ENCODE measurements at places on chromosomes 1 and 21.
A peak's percentile ranks its signal among the peaks of the same experiment; 100 is the strongest.

- DNase-seq = no peak
These were observed 13.0 kb upstream of the PADI6 start for GRCh38 chr1:17359031-17359430.

GRCh38 chr1:174497478-174497877, 49.7 kb downstream of the GPR52 start:
- DNase-seq = no peak

DNA sequence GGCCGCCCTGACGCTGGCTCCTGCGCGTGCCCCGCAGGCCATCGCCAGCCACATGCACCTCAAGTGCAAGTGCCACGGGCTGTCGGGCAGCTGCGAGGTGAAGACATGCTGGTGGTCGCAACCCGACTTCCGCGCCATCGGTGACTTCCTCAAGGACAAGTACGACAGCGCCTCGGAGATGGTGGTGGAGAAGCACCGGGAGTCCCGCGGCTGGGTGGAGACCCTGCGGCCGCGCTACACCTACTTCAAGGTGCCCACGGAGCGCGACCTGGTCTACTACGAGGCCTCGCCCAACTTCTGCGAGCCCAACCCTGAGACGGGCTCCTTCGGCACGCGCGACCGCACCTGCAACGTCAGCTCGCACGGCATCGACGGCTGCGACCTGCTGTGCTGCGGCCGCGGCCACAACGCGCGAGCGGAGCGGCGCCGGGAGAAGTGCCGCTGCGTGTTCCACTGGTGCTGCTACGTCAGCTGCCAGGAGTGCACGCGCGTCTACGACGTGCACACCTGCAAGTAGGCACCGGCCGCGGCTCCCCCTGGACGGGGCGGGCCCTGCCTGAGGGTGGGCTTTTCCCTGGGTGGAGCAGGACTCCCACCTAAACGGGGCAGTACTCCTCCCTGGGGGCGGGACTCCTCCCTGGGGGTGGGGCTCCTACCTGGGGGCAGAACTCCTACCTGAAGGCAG, 23.4 kb upstream of the ARF1 start:
- DNase-seq = peak; percentile 60

- no peak for DNase-seq
These were observed 4.1 kb downstream of the NTRK1 start for GRCh38 chr1:156864796-156865195.

DNA sequence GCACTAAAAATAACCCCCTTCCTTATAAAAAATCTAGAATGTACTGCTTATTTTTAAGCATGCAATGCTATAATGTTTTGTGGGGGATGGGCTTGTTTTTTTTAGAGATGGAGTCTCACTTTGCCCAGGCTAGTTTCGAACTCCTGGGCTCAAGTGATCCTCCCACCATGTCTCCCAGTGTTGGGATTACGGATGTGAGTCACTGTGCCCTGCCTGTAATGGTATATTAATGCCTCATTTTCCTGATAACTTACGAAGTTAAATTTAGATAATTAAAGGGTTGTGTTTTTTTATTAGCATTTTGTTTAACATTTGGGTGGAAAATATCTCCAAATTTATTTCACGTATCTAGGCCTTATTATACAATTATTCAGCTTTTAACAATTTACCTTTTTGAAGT, 6.5 kb downstream of the RNF11 start:
- no peak for DNase-seq

- DNase-seq = no peak
These were observed 15.3 kb downstream of the NAV1 start for GRCh38 chr1:201554190-201554600.

DNA sequence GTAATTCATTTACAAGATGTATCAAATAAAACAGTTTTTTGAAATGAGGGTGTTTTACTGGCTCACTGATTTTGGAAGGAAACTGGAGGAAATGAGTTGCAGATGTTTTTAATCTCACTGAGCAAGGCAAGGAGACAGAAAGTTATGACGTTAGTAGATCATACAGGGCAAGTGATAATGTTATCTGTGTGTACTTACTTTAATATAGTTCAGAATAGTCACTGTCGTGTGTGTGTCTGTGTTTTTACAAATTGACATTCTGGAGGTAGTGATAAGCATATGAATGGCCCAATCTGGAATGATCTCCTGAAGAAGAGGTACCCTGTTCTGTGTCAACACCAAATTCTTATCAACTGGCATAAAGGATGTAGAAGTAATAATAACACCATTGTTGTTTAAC, 1.9 kb upstream of the GBP4 start:
- no peak for DNase-seq

GRCh38 chr1:67721650-67722291, 36.8 kb downstream of the GADD45A start:
- DNase-seq = no peak

DNA sequence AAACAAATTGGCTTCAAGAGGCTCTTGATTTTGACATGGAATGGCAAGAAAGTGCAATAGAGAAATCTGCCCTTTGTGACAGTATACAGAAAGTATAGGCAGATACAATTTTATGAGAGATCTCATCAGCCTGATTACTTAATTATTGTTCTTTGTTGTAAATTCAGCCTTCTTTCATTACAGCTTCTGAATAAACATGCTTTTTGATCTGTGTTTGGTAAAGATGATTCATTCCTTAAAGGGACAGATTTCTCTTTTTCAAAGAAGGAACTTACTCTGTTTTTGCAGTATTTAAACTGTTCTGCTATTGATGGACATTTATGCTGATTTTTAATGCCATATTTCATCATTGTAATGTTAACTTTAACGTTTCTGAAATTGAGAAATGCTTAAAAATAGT, 13.7 kb upstream of the MPC2 start:
- no peak for DNase-seq

GRCh38 chr1:226344441-226345259, 35.7 kb upstream of the LIN9 start:
- no peak for DNase-seq

GRCh38 chr1:116763787-116764465, 9.7 kb downstream of the CD2 start:
- DNase-seq = no peak

GRCh38 chr1:182244451-182244850, 147.1 kb downstream of the GLUL start:
- no peak for DNase-seq

DNA sequence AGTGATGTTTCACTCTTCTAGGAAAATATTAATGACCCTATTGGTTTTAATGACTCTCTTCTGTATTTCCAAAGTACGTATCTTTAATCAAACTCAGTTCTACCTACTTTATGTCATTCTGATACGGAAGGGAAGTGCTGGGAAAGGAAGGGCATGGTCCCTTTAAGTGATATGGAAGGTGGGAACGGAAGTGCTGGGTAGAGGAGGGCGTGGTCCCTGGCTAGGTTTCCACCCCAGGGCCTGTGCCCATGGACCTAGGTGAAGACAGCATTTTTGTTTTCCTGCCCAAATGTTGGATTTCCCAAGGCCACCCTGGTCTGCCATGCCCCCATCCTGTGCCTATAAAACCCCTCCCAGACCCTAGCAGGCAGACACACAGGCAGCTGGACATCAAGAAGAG, 24.0 kb downstream of the RGS4 start:
- no peak for DNase-seq

DNA sequence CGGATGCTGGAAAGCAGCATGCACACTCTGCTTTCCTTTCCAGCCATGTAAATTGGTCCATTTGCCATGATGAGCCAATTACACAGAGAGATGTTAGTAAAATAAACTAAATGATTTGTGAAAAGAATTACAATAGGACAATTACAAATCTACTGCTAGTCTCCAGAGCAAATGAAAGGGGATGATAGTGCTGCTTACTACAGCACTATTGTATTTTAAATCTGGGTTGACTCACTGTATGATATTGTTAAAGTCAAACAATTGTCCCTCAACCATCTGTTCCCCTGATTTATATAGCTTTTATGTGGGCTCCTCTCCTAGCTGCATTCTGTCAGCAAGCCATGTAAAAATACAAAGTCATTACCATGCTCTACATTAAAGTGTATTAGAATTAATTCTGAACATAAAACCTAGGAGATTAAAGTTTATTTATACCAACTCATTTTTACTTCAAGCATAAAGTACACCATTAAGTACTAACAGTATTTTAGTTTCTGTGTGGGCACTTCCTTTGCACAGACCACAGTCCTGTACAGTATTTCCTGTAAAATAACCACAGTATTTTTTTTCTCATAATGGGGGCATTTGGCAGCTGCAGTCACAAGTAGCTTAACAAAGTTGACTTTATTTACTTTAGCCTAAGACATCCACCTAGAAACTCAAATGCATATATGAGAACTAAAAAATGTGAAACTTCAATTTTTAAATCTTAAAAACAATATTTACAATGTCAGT, 135.8 kb downstream of the VAV3 start:
- DNase-seq = no peak

GRCh38 chr1:206065547-206066145, 12.7 kb downstream of the RHEX start:
- DNase-seq = no peak

DNA sequence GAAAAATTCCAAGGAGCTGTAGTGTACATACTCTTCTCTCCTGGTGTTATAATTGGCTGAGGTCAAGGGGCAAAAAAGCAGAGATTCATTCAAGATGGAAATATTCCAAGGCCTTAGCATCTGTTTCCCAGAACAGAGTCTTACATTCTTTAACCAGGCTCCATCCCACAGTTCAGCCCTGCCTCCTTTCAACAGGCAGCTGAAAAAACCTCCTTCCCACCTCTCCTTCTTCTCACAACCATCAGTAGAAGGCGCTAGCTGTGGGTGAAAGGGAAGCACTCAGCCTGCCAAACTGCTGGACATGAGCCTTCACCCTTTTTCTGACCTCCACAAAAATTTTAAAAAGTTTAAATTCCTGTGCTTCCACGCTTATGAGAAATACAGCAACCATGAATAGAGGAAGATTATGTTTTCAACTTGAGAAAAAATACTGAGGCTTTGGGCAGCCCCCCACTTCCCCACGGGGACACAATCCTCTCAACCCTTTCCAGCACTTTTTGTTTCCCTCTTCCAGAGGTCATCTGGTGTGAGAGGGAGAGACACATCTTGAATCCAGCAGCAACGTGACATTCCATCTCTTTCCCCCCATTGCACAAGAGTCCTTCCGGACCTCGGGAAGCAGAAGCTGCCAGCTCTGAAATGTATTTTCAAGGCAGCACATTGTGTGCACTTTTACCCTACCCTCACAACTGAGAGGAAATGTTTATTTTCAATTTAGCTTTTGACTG, 43.2 kb upstream of the FMO2 start:
- DNase-seq = no peak

GRCh38 chr1:192506741-192507155, 68.8 kb upstream of the RGS1 start:
- no peak for DNase-seq

- no peak for DNase-seq
These were observed 22.3 kb upstream of the AGO1 start for GRCh38 chr1:35860696-35861095.

DNA sequence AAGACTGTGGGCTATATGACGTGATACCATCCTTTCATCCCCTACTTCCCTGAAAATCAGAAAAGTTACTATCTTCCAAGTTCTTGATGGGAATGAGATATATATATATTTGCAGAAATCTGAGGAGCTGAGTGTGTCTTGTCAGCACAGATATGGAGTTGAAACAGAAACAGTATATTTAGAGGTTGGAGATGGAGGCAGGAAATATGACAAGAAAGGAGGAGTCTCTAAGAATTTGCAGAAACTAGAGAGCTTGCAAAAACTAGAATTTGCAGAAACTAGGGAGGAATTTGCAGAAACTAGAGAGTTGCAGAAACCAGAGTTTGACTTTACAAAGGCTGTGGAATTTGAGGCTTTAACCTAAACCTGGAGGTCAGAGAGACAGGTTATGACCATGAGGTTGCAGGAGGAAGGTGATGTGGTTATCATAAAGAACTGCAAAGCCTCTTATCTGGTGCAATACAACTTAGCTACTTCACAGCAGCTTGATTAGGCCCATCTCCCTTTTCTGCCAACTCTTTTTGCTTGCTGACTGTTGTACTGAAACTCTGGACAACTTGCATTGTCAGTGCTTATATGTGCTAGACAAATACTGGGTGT, 22.3 kb downstream of the XCL2 start:
- DNase-seq = no peak

- no peak for DNase-seq
These were observed 20.6 kb downstream of the ATP6V1G3 start for GRCh38 chr1:198519639-198520501.

- no peak for DNase-seq
These were observed 28.4 kb downstream of the RRP1B start for GRCh38 chr21:43687566-43688399.

GRCh38 chr21:32795376-32795775, 23.8 kb upstream of the PAXBP1 start:
- no peak for DNase-seq

- DNase-seq = no peak
These were observed 758 bp downstream of the NAXE start for GRCh38 chr1:156592158-156592909.

- no peak for DNase-seq
These were observed 15.8 kb downstream of the UBE2G2 start for GRCh38 chr21:44785620-44786335.

GRCh38 chr21:42067531-42068255, 3.4 kb upstream of the UMODL1 start:
- no peak for DNase-seq

GRCh38 chr1:76189310-76189709, 114.8 kb downstream of the ST6GALNAC3 start:
- DNase-seq = no peak

DNA sequence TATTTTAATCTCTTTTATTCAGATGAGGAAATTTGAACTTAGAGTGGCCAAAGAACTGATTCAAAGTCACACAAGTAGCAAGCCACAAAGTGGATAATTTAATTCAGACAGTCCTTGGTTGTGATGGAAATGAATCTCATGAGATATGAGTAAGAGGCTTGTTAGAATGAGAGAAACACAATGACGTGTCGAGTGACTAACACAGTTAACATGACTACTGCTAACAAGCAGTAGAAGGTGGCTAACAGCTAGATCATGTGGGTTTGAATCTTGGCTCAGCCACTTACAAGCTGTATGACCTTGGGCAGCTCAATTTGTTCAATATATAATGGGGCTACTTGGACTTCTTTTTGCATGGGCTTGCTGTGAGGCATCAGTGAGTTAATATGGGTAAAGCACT, 104.5 kb upstream of the LMO4 start:
- no peak for DNase-seq

GRCh38 chr1:186775036-186775435, 53.7 kb upstream of the PLA2G4A start:
- no peak for DNase-seq

GRCh38 chr21:43974791-43975468, 37.2 kb upstream of the TRAPPC10 start:
- no peak for DNase-seq

- no peak for DNase-seq
These were observed 119.6 kb downstream of the ACTL8 start for GRCh38 chr1:17874710-17875109.

DNA sequence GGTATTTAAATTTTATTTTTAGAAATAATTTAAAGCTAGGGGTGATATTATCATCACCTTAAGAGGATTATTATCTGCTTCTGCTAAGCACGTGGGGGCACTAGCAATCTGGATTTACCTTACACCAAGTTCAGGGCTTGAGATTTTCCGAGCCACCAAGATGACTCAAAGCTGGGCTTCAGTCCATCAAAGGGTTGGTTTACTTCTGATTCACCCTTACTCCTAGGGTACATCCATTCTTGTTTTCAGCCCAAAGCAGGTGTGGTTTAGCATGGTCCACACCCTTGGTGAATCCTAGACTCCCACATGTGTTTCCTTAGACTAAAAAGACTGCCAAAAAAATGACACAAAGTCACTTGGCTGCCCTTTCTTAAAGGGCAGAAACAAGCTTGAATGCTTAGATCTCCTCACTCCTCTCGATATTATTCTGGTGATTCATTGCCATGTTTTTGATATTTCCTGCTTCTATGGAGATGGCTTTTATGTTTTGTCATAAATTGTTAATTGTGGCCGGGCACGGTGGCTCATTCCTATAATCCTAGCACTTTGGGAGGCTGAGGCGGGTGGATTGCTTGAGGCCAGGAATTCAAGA, 9.8 kb upstream of the PRSS38 start:
- DNase-seq = no peak

Measured in T-helper 9 cell (primary cell).